ENCODE measurements at places on chromosomes 2 and 18. TPM values are rescaled to one million over a fixed set of nuclear protein-coding genes. Genes with fewer than 3 reads are reported as not detected.

RESP18 gene
- total RNA-seq: not detected

SERPINB7 gene
- total RNA-seq: not detected

PLGLB1 gene
- total RNA-seq: 5.8 TPM

RTKN gene
- total RNA-seq: 9.8 TPM

- no peak for DNase-seq
- H3K36me3 ChIP-seq: no peaks in the 10 kb centered on the region
- H3K4me3 ChIP-seq: no peak overlapping the region
- H3K27ac ChIP-seq: no peak overlapping the region
- H3K27me3 ChIP-seq: no peaks in the 10 kb centered on the region
These were observed 28.3 kb downstream of the CSRNP3 start for GRCh38 chr2:165497659-165498317.

DNA sequence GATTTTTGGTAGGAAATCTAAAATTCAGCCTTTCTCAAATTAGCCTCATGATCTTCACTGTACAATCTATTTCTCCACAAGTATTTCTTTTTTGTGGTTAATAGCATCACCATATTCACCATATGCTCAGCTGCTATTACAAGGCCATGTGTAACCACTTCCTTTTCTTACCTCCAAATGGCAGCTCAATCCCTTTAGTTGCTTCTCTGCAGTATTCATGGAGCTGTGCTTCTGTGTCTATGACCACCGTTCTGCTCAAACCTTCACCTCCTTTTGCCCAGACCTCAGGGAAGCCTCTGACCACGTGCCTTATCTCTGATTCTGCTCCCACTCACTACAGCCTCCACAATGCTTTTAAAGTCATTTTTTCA, 126.7 kb upstream of the TMEM200C start:
- no peak overlapping the region for H3K27ac ChIP-seq
- H3K4me1 ChIP-seq: no peaks in the 10 kb centered on the region
- H3K36me3 ChIP-seq: no peaks in the 10 kb centered on the region
- H3K4me3 ChIP-seq: no peak overlapping the region
- DNase-seq: no peak
- no peaks in the 10 kb centered on the region for H3K27me3 ChIP-seq

GRCh38 chr18:48728204-48728833, 189.5 kb downstream of the CTIF start:
- no peak for DNase-seq
- no peak overlapping the region for H3K27ac ChIP-seq
- H3K27me3 ChIP-seq: no peaks in the 10 kb centered on the region
- no peak overlapping the region for H3K4me3 ChIP-seq
- no peaks in the 10 kb centered on the region for H3K36me3 ChIP-seq

- no peak overlapping the region for H3K27ac ChIP-seq
- DNase-seq: no peak
- H3K4me3 ChIP-seq: no peak overlapping the region
- no peaks in the 10 kb centered on the region for H3K36me3 ChIP-seq
These were observed 162.6 kb downstream of the GFPT1 start for GRCh38 chr2:69224512-69224837.

GRCh38 chr2:175318542-175318941, 137.0 kb upstream of the ATP5MC3 start:
- H3K36me3 ChIP-seq: no peaks in the 10 kb centered on the region
- no peak for DNase-seq
- H3K4me3 ChIP-seq: no peak overlapping the region
- no peaks in the 10 kb centered on the region for H3K4me1 ChIP-seq

GRCh38 chr18:5982332-5982731, 87.0 kb upstream of the TMEM200C start:
- no peak for DNase-seq
- no peaks in the 10 kb centered on the region for H3K4me1 ChIP-seq
- no peak overlapping the region for H3K4me3 ChIP-seq
- no peak overlapping the region for H3K27ac ChIP-seq

DNA sequence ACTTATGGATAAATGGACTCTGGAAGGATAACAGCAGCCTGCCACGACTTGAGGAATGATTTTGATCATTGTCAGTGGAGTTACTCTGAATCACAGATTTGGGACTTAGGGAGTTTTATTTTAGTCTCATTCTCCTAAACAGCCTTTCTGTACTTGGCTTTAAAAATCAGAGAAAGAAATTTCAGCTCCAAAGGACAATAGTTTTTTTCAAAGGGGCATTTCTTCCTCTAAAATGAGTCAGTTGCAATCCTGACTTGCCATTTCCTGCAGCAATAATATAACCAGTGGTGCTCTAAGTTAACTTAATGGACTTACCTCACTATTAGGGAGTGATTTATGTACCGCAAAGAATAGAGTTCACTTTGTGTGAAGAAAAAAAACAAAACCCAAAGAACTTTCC, 35.1 kb upstream of the MTX2 start:
- no peak for DNase-seq
- H3K27ac ChIP-seq: no peak overlapping the region
- no peaks in the 10 kb centered on the region for H3K36me3 ChIP-seq
- no peak overlapping the region for H3K4me3 ChIP-seq
- no peaks in the 10 kb centered on the region for H3K4me1 ChIP-seq
- H3K27me3 ChIP-seq: peaks cover 3% of the 10 kb centered on the region

- H3K36me3 ChIP-seq: no peaks in the 10 kb centered on the region
- H3K4me1 ChIP-seq: no peaks in the 10 kb centered on the region
- H3K27me3 ChIP-seq: no peaks in the 10 kb centered on the region
- no peak overlapping the region for H3K27ac ChIP-seq
- no peak for DNase-seq
These were observed 16.2 kb upstream of the GLS start for GRCh38 chr2:190864375-190864774.

GRCh38 chr2:96960153-96960961, 26.0 kb downstream of the FAM178B start:
- H3K27ac ChIP-seq: no peak overlapping the region
- peak; percentile 95 for DNase-seq
- no peak overlapping the region for H3K4me3 ChIP-seq
- no peaks in the 10 kb centered on the region for H3K27me3 ChIP-seq
- no peaks in the 10 kb centered on the region for H3K36me3 ChIP-seq

All from spleen (tissue), 13 donors.